Muscle of leg (tissue), 16 donors: ENCODE measurements at places on chromosomes 1 and 21.

- no peak for DNase-seq
Observed at GRCh38 chr1:53590104-53590503, 130.9 kb downstream of the DMRTB1 start.

GRCh38 chr1:112806090-112806642, 91.0 kb upstream of the PPM1J start:
- DNase-seq: no peak

DNA sequence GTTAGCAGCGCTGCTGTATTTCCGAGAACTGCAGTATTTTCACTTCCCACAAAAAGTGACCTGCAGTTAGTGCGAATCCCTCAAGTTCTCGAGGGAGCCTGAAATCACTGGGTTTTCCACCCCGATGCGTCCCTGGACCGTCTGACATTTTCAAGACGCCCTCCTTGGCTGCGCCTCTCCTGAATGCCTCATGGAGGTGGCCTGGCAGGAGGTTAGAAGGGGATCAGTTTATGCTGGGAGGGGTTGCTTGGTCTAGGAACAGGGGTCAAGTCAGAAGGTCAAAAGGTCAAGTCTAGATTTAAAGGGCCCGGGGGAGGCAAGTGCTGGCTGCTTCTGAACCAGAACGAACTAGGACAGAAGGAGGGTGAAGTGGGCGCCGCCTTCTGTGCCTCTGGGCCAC, 176.8 kb downstream of the PRDM16 start:
- no peak for DNase-seq

DNA sequence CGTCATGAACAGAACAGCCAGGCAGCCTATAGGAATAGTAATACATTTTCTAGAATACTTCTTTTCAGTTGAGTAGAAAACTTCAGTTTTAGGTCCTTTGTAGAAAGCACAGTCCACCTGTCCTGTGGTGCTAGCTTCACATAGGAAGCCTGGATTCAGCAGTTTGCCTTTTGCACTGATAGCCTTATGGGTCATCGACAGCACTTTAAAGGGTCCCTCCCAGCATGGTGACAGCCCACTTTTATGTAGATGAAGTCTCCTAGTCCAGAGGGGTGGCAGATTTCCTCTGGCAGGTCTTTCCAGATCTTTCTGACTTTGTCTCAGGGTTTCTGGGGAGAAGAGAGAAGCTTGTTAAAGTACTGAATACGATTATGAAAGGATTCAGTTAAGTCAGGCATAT, 161.4 kb upstream of the TNR start:
- no peak for DNase-seq
